ENCODE measurements at places on chromosomes 16 and 17.

- no peak for DNase-seq
These were observed 3.4 kb upstream of the WIPI1 start for GRCh38 chr17:68460715-68461114.

DNA sequence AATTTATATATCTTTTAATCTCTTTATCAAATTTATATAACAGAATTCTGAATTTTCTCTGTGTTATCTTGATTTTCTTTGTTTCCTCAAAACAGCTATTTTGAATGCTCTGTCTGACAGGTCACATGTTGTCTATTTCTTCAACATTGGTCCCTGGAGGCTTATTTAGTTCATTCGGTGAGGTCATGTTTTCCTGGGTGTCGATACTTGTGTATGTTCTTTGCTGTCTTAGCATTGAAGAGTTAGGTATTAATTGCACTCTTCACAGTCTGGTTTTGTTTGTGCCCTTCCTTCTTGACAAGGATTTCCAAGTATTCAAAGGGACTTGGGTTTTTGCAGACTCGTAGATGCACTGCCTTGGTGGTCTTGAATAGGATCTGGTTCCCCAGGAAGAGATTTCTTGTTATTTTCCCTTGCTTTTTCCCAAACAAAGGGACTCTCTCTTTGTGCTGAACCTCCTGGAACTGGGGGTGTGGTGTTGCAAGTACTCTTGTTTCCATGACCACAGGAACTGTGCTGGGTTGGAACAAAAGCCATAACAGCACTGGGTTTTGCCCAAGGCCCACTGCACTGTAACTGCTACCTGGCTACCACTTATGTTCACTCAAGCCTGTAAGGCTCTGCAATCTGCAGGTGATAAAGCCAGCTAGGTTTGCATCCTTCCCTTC, 1483.0 kb downstream of the CDH8 start:
- DNase-seq, result no peak

DNA sequence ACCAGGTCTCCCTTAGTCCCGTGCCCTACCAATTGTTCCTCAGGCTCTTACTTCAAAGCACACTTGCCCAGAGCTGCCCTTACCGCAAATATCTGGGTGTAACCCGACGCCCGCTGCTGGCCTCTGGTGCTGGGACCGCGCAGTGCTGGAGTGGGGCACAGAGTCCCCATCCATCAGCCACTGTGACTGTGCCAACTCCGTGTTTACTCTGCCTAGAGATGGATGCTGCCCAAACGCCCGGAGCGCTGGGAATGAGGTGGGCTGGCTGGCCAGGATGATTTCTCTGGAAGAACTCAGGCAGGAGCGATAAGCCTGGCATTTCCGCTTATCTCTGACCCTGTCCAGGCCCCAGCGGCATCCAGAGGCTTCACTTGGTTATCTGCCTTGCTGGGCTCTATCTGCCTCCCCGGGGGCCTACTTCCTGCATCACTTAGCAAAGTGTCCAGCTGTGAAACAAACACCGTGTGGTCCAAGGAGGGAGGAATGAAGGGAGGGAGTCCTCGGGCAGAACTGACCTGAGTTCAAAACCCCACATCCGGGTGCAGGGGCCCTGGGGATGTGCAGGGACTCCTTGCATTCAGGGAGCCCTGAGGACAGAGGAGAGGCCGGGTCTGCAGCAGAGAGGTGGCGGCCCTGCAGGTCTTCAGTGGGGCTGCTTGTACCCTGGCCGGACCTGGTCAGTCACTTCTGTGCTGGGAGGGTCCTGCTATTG, 9.4 kb upstream of the MYLK3 start:
- DNase-seq, result no peak

GRCh38 chr17:66255112-66255511, 25.9 kb upstream of the APOH start:
- peak; percentile 82 for DNase-seq
